Activated CD4-positive, alpha-beta T cell treated with anti-CD3 and anti-CD28 coated beads for 36 hours (primary cell): ENCODE measurements at places on chromosomes 11 and 22.
A peak's percentile ranks its signal among the peaks of the same experiment; 100 is the strongest.

DNA sequence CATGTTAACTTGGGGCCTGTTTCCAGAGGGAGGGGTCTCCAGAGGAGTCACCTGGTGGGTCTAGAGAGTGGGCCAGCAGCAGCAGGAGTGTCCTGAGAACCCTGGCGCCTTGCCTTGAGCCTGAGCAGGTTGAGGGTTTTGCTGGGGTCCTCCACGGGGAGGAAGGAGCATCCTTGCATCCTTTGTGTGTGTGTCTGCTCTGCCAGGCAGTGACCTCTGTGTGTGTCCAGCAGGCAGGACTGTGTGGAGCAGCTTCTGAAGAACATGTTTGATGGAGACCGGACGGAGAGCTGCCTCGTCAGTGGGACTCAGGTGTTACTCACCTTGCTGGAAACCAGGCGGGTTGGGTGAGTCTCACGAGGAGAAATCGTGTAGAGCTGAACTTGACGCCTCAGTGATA lies 55.7 kb downstream of the SBF1 start:
- no peak for DNase-seq

GRCh38 chr11:134501406-134502152 lies 89.5 kb upstream of the B3GAT1 start:
- DNase-seq: no peak

DNA sequence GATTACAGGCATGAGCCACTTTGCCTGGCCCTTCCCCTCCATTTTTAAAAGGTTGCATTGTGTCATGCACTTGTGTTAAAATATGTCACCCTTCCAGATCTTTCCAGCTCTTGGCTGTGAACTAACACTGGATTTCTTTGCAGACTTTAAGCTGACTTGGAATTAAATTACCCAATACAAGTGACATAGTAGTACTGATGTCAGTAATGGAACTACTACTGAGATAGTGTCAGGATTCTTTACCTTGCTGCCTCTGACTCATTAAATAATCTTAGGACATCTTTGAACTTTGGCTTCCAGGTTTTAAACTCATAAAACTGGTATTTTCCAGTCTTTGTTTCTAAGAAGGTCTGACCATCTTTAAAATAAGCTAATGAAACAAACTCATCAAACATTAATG lies 51.8 kb upstream of the OR4B1 start:
- DNase-seq: no peak

GRCh38 chr22:46619830-46620501 lies at the start of gene GRAMD4:
GRAMD4 (plus strand) TSS chr22:46620386; CDS start chr22:46626800, 6,414 bp downstream.
- no peak for DNase-seq

GRCh38 chr11:128772814-128773213 lies 78.9 kb downstream of the FLI1 start:
- DNase-seq: peak; percentile 59

DNA sequence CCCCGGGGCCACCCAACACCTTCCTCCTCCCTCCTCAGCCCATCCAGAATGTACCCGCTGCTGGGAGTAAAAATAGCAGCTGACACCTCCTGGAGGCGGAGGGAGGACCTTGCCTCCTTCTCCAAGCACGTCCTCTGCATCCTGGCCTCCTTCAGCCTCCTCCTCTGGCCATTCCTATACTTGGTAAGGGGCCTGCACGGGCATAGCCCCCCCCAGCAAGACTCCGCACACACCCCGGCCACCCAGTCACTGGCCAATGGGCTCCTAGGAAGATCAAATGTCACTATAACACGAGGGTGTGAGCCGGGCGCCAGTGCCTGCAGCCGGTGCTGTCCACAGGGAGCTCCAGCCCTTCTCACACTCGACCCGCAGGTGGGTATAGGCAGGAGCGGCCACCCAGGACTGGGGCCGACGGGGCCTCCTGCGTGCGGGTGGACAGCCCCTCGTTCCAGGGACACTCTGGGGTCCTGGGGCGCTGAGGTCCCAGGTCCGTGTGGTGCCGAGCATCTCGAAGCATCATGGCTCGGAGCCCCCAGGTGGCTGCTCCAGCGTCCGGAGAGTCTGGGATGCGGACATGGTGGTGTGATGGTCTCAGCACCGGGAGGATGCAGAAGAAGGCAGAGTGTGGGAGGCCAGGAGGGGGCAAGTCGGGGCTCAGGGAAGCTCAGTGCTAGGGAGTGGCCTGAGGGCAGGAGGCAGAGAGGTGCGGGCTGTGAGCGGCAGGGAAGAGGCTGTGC lies at the start of gene TNNT3:
Gene TNNT3 (plus strand): TSS at position 313 of the 737 bp plus-strand sequence. CDS start 3,172 bp downstream, outside the sequence.
- no peak for DNase-seq

DNA sequence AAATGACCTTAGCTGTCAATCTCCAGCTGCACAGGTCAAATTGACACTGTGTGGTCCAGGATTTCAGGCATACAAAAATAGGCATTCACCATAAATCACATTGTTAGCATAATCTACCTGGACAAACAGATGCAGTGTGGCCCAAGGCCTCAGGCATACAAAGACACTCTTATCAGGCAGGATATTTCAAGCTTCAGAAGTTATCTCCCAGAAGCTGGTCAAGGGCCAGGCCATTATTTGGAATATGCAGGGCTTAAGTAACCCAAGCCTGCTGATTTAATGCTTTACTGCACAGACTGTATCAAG lies 25.5 kb upstream of the HORMAD2 start:
- DNase-seq: no peak

DNA sequence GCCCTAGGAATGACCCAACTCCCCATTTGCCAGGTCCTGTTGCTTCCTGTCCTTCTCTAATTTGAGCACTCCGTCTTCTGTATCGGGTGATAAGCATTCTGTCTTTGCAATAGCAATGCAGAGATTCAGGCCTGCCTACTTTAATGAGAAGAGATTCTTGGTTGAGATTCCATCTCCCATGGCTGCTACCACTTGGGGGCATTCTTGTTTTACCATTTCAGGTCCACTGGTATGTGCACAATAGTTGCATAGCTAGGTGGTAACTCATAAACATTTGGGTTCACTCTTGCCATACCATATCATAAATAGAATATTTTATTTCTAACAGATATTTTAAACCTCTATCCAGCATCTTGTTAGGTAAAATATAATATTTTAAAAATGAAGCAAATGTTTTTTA lies 34.4 kb upstream of the CALCB start:
- peak; percentile 34 for DNase-seq

DNA sequence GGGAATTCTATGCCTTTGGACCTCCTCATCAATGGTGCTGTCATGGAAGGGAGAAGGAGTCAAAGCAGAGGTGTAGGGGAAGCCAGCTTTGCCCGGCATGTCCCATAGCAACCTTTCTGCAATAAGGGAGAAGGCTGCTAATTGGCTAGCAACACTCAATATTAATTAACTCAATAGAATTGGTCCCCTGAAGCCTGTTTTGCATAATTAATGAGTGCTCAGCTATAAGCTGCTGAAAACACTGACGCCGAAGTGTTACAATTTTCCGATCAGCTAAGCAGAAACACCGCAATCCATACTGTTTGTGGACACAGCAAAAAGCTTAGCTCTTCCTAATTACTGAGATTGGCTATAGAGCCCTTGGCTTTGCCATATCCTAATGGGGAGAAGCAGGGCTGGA lies 245.0 kb downstream of the CSNK2A3 start:
- DNase-seq: no peak

DNA sequence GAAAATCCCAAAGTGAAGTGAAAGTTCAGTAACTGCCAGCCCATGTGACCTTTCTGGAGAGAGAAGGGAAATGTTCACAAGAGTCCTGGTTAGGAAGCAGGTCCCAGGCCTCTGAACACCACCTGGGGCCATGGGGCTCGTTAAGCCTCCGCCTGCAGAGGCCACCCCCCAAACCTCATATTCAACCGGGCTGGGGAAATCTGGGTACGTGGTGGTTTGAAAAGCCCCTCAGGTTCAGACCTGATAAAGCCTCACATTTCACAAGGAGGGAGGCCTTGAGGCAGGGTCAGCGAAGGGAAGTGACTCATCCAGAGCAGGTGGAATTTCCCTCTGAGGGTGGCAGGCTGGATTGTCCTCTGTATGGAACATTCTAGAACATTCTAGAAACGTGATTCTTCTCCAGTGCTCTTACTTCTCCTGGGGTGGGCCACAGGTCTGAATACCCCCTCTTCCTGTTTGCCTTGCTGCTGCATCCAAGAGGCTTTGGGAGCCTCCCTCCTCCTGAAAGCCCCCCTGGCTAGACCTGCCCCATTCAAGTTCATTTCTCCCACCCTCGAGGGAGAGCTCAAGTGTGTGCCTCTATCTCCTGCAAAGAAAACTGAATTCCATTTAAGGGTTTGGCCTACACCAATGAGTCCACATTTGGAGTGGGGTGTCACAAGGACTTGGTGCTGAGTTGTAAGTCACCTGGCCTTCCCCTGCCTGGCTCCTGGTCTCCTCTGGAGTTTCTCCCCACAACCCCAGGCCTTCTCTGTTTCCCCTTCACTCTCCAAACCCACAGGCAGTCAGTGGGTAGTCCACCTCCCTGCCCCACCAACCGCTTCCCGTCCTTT lies 6.3 kb downstream of the FXYD2 start:
- DNase-seq: peak; percentile 71

GRCh38 chr11:85774256-85775101 lies 36.5 kb downstream of the SYTL2 start:
- DNase-seq: no peak

DNA sequence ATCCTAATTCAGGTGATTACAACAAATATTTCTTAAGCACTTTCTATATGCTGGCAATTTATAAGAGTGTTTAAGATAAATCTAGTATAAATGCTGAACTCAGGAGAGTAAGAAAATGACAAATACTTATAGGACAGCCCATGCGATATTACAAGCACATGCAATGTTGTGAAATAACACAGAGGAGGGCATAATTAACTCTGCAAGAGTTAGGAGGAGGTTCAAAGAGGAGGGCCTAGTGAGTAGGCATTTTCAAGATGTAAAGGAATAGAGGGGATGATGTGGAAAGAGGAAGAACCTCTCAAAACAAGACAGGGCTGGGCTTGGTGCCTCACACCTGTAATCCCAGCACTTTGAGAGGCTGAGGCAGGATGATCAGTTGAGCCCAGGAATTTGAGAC lies 37.1 kb upstream of the IL17RA start:
- DNase-seq: no peak

DNA sequence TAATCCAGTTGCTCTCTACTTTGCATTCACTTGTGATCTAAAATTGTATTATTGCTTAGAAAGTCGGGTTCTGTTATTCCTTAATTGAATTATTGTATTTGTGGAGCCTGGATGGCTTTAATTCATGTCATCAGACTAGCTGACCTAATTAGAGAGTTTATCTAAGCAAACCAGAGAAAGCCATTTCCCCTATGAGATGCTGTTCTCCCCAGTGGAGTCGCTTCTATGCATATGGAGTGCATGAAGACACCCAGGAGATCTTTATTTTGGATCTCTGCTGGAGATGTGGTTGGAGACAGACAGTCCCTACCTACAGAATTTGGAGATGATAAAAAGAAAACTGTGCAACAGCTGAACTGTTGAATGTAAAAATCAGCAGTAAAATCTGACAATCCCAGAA lies 45.2 kb upstream of the MYO18B start:
- no peak for DNase-seq

DNA sequence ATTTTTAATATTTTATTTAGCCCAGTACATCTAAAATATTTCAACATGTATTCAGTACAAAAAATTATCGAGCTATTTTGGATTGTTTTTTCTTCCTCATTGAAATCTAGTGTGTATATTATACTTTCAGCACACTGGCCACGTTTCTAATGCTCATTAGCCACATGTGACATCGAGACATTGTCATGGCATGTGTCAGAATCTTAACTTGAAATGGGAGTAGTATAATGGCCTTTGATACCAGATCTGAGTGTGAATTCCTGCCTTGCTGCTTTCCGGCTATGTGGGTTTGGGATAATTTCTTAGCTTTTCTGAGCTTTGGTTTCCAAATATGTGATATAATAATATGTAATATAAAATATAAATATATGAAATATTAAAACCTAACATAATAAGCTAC lies 54.3 kb downstream of the BCL2L13 start:
- no peak for DNase-seq

- no peak for DNase-seq
These were observed at the start of gene DRD4 for GRCh38 chr11:636511-637332. DRD4 (plus strand) TSS chr11:637269; CDS start chr11:637305, 36 bp downstream.

DNA sequence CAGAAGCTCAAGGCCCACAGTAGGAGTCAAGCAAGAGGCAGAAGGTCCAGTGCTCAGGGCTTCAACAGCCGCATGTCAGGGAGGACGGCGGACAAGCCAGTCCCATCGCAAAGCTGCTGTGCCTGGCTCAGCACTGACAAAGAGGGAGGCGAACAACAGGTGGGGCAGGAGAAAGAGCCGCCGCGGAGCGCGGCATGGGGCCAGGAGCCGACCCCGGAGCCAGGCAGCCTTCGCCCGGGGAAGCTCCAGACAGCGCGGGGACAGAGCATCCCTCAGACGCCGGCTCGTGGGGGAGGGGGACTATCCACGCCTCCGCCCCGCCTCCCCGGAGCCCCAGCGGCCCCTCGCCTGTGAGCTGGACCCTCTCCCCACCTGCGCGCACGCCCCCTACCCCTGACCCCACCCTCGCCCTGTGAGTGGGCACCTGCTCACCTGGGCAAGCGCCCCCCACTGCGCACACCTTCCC lies 369 bp downstream of the DHCR7 start:
- peak; percentile 68 for DNase-seq

GRCh38 chr11:69947059-69947792 lies 128.0 kb upstream of the FGF3 start:
- DNase-seq: no peak

GRCh38 chr11:19244084-19244483 lies 3.3 kb upstream of the E2F8 start:
- no peak for DNase-seq

GRCh38 chr22:47148956-47149728 lies 386.7 kb downstream of the TBC1D22A start:
- no peak for DNase-seq
